ENCODE measurements at places on chromosomes 16 and 17.
A peak's percentile ranks its signal among the peaks of the same experiment; 100 is the strongest.

DNA sequence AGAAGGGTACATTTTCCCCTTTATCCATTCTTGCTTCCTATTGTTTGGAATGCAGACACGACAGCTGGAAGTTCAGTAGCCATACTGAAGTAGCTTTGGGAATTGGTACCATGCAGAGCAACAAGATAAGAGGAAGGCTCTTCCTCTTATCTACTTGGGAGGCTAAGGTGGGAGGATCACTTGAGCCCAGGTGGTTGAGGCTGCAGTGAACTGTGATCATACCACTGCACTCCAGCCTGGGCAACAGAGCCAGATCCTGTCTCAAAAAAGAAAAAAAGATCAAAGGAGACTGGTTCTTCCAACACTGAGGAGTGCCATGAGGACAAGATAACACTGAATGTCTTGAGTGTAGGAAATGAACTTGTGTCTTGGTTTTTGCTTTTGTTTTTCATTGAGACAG is 16.0 kb upstream of the RANGRF start:
- DNase-seq, result no peak

DNA sequence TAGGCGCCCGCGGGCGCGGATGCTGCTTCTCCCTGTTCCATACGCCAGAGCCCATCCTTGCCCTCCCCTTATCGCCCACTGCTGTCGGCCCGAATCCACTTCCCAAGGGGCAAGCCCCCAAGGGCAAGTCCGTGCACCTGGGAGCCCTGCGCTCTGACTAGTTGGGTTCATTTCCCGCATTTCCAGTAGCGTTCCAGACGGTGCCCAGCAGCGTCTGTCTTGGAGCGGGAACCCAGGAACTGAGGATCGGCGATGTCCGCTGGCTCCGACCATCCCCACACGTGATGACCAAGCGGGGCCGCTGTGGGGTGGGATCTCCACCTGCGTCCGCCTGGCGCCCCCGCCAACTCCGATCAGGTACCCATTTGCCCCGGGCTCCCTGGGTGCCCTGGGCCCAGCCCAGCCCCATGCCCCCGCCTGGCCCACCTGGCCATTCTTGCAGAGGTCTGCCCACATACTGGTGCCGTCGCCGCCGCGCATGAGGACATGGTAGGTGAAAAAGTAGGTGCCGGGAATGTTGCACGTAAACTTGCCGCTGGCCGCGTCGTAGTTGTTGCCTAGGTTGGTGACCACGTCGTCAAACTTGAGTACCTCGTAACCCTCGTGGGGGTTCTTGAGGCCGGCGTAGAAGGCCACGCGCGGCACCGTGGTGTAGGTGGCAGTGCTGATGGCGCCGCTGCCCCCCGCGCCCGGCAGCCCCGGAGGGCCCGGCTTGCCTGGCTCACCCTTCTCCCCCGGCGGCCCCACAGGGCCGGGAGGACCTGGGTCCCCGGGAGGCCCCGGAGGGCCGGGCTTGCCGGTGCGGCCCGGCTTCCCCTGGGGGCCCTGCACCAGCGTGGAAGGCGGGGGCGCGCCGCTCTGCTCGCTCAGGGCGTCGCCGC is 837 bp downstream of the C1QL1 start:
- no peak for DNase-seq

DNA sequence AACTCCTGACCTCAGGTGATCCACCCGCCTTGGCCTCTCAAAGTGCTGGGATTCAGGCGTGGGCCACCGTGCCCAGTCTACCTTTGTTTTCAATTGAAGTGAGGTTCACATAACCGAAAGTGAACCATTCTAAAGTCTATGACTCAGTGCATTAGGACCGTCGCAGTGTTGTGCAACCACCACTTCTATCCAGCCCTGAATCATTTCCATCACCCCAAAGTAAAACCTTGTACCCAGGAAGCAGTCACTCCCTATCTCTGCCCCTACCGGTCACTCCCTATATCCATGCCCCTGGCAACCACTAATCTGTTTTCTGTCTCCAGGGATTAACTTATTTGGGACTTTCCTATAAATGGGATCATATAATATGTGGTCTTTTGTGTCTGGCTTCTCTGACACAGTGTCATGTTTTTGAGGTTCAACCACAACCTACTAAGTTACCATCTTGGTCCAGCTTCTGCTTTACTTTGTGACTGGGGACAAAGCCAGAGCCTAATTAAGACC is 28.3 kb upstream of the CDC42EP4 start:
- DNase-seq, result no peak

- no peak for DNase-seq
These were observed 604.7 kb upstream of the SOX9 start for GRCh38 chr17:71516149-71516548.

DNA sequence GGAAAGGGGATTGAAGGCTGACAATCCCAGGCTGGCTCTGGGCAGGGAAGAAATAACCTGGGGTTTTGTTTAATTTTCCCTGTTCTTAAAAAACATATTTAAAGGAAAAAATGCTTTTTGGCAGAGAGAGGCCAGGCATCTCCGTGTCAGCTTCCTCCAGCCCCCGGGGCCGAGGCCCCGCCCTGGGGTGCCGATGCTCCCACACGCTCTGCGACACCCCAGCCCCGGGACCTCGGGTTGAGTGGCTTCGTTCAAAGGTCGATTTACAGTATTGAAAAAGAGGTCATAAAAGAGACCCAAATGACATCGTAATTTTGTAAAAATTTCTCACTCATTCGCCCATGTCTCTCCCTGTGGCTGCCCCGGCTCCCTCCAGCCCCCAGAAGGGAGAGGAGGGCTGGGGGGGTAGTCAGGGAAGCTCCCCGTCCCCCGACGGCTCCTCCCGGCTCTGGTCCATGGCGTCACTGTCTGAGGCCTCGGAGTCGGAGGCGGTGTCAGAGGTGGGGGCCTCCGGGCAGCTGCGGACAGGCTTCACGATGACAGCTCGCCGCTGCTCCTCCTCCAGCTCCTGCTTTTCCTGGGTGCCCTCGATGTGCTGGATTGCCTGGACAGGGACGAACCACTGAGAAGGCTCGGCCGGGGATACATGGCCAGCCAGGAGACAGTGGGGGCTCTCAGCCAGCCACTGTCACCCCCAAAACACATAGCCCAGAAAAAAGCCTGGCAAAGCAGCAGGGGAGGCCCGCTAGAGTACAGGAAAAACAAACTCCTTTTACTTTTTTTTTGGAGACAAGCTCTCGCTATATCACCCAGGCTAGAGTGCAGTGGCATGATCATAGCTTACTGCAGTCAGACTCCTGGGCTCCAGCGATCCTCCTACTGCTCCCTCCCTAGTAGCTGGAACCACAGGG is 14.9 kb downstream of the TFAP4 start:
- no peak for DNase-seq

DNA sequence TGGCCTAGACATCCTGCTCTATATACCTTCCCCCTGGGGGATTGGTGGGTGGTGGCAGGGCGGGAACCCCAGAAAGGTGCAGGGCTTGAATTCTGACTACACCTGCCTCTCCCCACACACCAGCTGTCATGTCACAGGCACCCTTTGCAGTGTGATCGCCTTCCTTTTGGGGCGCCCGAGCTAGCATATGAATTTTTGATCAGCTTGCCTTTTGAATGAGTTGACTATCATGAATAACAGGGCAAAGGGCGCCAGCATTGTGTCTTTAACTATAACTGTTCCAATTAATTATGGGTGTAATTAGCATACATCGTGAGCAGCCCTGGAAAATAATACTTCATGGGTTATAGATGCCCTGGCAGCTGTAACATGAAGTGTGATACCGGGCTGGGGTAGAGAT is 72.7 kb downstream of the CYLD start:
- no peak for DNase-seq

DNA sequence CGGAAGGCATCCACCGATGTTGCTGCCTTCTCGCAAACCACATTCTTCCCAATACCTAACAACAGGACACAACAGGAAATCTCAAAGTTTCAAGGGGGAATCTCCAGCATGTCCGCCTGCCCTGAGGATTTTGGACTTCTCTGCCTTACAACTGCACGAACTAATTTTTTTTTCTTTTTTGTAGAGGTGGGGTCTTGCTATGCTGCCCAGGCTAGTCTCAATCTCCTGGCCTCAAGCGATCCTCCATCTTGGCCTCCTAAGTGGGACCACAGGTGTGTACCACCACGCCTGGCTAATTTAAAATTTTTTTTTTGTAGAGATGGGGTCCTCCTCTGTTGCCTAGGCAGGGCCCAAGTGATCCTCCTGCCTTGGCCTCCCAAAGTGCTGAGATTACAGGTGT is 9.4 kb downstream of the C16orf86 start:
- no peak for DNase-seq

DNA sequence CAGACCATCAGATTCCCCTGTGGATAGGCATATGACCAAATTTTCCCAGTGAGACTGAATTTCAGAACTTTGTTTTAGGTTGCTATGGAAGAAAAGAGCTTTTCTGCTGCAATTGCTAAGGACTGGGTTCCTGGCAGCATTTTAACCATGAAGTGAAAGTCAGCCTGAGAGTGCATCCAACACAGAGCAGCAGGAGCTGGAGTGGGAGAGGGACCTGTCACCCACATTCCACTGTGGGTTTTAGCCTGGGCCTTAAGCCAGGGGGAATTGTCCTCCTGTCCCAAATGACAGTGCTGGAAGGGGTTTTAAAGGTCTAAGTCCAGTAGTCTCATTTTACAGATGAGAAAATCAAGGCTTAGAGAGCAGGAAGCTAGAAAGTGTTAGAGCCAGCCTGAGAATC is 203.5 kb upstream of the N4BP1 start:
- no peak for DNase-seq

GRCh38 chr17:34219405-34219804 is 35.7 kb upstream of the CCL2 start:
- DNase-seq, result no peak

DNA sequence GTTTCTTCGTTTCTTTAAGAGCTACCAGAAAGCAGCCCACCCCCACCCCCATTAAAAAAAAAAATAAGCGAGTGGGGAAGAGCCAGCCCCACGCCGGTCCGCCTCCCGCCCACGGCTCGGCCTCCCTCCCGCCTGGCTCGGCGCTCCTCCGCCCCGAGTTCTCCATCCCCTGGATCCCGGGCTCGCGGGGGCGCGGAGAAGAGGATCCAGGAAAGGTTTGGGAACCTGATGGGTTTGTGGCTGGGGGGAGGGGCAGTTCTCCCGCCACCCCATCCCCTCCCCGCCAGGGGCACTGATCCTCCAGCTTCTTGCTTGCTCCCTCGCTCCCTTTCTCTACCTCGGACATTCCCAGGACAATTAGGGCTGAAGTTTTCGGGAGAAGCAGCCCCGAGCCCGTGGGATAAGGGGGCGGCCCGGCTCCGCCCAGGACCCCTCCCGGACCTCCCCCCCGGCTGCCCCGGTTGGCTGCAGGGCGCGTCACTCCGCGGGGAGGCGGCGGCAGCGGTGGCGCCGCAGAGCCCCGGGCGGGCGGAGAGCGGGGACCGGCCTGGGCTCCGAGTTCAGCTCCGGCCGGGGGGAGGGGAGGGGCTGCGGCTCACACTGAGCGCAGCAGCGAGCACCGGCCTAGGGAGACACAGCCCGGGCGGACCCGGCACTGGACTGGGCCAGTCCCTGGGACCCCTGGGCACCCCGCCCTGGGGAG is 1.0 kb upstream of the SALL1 start:
- DNase-seq, result peak; percentile 94

DNA sequence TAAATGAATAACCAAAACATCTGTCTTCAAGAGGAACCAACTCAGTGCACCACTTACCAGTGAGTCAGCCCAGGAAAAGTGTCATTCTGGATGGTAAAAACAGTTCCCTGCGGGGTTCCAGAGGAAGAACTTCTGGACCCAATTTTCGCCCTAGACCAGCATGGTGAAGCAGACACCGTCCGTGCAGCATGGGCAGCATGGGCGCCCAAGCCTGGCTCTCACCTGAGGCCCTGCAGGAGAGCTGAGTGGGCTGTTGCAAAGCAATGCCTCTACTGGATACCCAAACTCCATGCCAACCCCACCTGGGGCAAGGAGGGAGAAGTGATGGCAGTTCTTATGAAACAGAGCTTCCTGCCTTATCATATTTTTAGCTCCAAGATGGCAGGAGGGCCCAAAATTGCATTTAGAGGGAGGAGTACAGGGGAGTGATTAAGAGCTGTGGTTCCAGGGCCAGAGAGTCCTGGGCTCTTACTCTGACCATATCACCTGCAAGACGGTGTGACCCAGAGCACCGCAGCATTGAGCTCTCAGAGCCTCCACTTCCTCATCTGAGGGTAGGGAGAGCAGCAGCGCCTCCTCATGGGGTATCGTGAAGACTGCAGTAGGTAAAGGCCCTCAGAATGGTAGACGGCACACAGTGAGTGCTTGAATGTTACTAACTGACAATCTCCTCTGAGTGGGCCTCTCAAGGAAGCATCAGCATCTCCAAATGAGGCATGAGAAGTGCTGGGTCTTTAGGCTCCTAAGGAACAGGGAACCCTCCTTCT is 16.6 kb upstream of the INPP5K start:
- no peak for DNase-seq

DNA sequence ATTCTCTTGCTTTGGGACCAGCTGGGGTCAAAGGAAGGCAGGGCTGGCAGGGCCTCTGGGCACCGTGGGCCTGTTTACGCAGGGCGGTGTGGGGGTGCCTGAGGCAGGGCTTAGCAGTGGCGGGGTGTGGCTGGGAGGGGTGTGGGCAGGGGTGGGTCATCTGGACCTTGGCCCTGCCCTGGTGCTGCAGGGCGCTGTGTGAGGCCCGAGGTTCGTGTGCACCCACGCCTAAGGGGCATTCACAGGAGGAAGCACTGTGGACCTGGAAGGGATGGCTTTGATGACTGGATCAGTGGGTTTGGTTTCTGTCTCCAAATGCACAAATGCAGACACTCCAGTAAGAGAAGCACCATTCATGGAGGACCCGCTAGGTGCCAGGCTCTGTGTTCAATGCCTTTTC is 37.3 kb downstream of the BCO1 start:
- no peak for DNase-seq

DNA sequence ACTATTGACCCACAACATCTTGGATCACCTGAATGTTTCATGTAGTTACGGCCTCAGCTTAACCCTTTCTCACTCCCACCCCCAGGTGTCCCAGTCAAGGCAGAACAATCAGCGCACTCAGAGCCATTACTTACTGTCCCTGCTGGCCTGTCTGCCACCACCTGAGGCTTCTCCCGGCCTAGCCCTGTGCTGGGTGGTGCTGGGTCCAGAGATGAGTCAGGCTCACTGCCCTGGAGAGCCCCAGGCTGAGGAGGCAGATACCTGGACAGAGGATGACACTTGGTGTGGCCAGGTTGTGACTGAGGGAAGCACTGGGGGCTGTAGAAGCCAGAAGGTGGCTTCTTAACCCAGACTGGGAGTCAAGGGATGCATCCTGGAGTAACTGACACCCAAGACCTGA is 4.0 kb upstream of the SLC5A2 start:
- no peak for DNase-seq

DNA sequence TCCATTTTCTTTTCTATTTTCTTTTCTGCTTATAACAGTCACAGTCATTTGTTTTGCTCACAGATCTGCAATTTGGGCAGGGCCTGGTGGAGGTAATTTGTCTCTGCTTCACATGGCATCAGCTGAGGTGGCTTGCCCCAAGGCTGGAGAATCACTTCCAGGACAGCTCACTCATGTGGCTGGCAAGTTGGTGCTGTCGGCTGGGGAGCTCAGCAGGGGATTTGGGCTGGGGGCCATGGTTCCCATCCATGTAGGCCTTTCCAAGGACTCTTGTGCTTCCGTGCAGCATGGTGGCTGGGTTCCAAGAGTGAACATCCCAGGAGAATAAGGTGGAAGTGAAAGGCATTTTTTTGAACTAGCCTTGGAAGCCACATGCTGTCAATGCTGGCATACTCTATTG is 85.7 kb downstream of the MGAT5B start:
- DNase-seq, result no peak

- DNase-seq, result no peak
These were observed at the start of gene SEPTIN1 for GRCh38 chr16:30382111-30382881. TSS of gene SEPTIN1 (minus strand) at chr16:30382561. CDS start at chr16:30382542, 19 bp downstream.

- peak; percentile 41 for DNase-seq
These were observed 684 bp downstream of the YPEL2 start for GRCh38 chr17:59331929-59332748.

Measured in hippocampal formation (tissue), 2 donors.